Activated CD4-positive, alpha-beta memory T cell treated with anti-CD3 and anti-CD28 coated beads, Interleukin-2, amount 10 ng/mL, durations not matched to agents 7 days and 5 days (primary cell): ENCODE measurements at places on chromosomes 1 and 21.

DNA sequence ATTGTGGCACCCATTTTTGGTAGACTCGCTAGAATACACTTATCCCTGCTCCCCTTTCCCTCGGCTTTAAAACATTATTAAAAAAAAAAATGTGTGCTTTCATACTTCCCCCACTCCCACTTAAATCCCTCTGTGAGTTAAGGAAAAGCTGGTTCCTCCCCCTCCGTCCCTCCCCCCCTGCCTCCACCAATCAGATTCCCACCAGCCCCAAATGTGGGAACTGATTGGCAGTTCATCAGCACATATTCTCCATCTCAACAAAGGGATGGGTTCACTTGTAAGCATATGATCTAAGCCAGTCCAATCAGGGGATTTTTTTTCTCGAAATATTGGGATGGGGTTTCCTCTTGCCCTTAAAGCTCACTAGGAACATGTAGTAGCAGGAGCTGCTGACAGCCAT, 10.8 kb upstream of the FYB2 start:
- DNase-seq = no peak

GRCh38 chr1:220680085-220680687, 10.0 kb upstream of the C1orf115 start:
- DNase-seq = peak; percentile 26

DNA sequence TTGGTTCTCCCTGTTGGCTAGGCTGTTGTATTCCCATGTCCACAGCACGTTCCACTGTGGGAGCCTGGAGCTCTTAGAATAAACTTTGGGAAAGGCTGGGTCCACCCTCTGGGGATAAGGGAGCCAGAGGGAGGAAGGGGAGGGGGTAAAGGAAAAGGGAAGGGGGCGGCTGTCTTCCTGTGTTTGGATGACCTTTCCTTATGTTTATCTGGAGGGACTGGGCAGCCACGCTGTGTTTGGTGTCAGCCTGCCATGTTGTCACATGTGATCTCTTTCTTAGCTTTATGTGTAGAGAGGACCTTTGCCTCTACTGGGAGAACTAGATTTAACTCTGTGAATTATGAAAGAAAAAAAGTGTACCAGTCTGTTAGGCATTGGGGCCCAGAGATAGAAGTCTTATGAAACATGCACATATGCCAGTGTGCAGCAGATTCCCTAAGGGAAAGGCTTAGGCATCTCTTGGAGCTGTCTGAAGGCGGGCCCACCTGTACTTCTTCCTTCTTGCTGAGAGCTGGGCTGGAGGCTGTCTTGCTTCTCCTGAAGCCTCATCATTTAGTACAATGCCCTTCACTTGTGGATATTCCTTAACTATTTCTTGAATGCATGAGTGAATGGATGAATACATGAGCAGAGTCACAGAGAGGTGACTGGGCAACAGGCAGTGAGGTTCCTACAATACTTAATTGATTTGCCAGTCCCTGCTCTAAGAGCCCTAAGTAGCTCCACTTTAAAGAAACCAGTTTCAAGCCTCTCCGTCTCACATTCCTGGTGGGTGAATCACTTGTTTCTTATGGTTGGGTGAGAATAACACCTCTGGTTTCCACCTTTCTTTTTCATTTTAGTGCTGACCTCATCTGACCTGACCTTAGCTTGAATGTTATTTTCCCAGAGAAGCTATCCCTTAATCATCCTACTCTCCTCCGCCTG, 62.5 kb upstream of the ARHGAP29 start:
- DNase-seq = no peak

GRCh38 chr1:93820554-93821422, 58.2 kb downstream of the DNTTIP2 start:
- DNase-seq = no peak

DNA sequence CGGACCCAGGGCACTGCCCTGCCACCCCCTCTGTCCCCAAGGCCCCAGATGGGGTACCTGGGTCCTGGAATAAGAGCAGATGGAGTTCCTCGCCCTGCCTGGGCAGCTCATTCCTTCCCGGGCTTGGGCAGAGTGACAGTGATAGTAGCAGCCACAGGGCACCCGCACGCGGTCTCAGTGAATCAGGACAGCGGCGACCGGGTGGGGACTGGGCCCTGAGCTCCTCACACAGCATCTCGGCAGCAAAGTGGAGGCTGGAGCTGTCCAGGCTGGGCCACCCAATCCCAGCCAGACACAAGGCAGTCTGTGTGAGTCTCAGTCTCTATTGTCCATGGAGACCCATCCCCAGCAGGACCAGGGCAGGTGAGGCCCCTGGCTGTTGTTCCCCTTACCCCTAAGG, 37.4 kb upstream of the CCDC27 start:
- no peak for DNase-seq

- no peak for DNase-seq
These were observed 10.5 kb downstream of the OTUD3 start for GRCh38 chr1:19892628-19893168.

DNA sequence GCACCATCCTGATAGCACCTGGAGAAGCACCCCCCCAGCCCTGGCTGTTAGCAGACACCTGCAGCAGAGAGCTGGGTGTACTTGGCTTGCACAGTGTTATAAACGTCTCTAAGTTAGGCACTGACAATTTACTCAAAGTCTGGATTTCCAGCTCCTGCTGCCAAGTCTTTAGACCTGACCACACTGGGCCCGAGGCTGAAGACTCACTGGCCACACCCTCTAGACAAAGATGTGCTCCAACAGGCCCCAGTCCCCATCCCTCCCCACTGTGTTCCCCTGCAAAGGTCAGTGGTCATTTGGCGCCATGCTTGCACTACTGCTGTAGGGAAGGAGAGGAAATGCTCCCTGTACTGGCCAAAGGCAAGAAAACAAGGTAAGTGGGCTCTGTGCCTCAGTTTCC, 31.1 kb downstream of the PADI6 start:
- DNase-seq = no peak

DNA sequence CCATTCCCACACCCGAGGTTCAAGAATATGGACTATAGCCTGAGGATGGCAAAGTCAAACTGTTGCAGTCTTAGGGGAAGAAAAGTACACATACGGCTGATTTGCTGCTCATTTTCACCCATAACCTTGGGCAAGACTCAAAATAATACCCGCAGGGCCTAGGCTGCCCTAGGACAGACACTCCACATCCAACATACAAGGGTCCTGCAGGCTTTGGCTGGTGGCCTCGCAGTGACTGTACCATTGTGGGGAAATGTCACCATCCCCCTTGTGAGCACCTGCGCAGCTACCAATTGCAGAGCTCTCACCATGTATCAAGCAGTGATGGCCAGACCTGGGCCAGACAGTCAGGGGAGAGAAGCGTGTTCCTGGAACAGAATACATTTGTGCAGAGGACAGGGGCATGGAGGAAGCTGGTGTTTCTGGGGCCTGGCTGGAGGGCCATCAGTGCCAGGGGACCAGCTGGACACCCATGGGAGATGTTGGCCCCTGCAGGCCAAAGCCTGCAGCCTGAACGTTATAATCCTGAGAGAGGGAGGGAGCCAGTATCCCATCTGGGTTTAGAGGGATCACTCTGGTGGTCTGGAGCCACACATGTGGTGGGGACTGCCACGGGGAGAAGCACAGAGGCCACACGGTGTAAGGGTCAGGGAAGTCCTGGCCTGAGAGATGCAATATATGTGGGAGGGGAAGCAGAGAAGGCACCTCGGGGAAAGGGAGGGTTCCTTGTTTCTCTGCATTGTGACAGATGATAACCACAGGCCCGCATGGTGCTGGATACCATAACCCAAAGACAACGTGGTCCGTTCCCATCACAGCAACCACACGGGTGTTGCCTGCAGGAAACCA, 101.2 kb downstream of the GLIS1 start:
- no peak for DNase-seq
